Muscle of arm (tissue), 14 donors: ENCODE measurements at places on chromosomes 6 and 20. TPM values are rescaled to one million over a fixed set of nuclear protein-coding genes. Genes with fewer than 3 reads are reported as not detected.

GRCh38 chr20:8033151-8033841 is 13.7 kb upstream of the TMX4 start:
- DNase-seq: no peak

DNA sequence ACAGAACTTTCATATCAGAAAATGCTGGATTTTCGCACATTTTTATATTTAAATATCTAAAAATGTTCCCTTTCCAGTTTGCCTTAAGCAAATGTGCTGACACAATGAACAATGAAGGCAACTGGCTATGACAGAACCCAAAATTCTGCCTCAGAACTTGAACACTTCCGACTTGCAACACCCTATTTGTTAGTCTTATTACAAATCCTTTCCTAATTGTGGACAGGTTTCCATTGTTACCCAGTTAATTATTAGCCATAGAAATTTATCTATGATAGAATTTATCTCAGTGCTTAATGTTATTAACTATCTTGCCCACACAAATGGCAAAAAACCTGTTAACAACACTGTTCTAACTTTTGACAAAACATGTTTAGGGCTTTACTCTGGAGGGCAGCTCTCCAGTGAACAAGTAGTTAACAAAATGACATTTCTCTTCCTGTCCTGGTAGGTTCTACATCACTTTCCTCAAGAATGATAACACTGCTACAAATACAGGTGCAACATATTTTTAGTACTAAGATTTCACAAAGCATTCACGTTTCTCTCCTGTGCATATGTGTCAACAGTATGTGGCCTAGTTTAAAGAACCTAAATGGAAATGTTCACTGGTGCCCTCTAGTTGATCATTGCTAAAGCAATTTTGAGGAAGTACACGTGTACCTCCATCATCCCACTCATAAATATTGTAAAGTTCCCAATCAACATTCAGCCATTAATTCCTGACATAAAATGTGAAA is 58.4 kb downstream of the HIVEP2 start:
- DNase-seq: no peak

GRCh38 chr6:121093928-121094327 is 240.4 kb downstream of the TBC1D32 start:
- DNase-seq: no peak

The NHLRC1 gene
- polyA plus RNA-seq: 4.0 TPM

The KIAA1755 gene
- not detected for polyA plus RNA-seq

The CRIP3 gene
- not detected for polyA plus RNA-seq
